RWPE2 (cell line): ENCODE measurements at places on chromosomes 1 and 21.

DNA sequence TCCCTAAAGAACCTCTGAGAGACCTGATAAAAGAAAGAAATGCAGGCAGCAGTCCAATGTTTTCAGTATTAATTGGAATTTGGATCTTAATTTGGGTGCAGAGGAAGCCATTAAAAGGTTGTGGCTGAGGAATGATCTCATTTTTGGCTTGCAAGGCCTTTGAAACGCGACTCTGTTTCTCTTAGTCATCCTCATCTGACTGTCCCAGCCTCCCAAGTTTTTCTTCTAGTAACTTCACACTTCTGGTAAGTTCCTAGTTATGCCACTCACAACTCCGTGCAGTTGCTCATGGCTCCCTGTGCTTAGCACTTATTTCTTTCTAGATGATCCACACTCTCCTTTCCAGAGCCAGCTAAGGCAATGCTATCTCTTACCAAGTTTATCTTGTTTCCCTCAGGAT, 147.4 kb upstream of the USP24 start:
- no peak for DNase-seq

- DNase-seq = no peak
These were observed 52.1 kb upstream of the KRTAP19-8 start for GRCh38 chr21:31090376-31090775.

DNA sequence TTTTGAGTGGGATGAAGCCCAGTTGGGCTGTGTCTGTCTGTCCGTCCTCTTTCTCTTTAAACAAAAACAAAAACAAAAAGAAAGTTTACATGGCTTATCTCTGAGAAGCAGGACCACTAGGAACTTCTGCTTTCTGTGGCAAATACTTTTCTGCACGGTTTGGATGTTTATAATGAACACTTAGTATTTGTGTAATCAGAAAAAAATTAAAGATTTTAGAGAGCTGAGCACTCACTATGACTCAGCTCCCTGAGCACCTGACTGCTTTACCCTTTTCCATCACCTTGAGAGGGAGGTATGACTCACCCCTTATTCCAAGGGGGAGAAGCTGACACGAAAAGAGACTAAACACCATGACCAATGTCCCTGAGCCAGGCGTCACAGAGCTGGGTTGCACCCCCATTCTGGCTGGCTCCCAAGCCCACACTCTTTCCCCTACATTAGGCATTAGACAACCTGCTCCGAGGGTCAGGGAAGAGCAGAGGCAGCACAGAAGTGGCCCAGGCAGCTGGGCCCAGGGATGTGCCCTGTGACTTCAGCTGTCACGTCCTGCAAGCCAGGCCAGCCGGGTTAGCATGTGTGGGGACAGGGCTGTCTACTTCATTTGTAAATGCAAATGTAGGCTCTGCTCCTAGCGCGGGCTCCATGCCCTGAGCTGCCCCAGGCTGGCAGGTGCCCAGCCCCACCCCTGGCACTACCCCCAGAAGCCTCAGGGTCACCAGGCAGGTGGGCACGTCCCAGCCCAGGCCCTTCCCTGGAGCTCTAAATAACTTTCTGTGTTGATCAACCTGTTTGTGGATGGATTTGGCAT, 30.4 kb downstream of the RAP1GAP start:
- DNase-seq = no peak

DNA sequence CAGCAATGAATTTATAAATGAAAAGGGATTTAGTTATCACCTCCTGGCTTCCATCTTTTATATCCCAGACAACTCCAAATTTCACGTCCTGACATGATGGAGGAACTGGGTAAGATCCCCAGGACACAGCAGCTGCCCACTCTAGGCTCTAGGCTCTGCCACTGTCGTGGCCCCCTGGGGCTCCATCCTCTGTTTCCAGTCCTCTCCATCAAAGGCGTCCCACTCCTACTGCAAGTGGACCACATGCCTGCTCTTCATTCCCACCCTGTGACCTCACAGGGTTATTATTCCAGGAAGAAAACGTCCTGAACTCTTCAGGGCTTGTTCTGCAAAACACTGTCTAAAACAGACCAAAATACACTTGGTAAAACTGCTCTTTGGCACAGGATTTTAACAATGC, 11.9 kb downstream of the URB1 start:
- DNase-seq = no peak

DNA sequence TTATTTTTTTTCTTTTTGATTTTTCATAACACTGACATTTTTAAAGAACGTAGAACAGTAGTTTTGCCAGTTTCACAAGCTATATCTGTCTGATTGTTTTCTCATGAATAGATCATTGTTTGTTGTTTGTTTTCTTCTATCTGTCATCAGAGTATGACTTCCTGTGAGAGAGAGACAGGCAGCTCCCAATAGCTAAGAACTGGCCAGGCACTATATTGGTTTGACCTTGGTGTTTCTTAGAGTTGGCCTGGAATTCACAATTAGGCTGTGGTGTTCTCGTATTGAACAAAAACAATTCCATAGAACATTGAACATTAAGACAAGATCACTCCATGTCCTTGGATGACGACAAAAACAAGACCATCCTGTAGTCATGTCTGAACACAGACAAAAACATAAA, 43.4 kb downstream of the RPS6KC1 start:
- DNase-seq = no peak

DNA sequence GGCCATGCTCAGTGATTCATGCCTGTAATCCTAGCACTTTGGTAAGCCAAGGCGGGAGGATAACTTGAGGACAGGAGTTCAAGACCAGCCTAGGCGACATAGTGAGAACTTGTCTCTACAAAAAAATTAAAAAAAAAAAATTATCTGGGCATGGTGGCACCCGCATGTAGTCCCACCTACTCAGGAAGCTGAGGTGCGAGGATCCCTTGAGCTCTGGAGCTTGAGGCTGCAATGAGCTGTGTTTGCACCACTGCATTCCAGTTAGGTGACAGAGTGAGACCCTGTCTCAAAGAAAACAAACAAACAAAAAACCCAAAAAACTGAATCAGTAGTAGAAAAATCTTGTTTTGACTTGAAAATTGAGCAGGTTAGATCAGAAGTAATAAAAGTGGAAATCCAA, 67.1 kb upstream of the IPO9 start:
- no peak for DNase-seq

DNA sequence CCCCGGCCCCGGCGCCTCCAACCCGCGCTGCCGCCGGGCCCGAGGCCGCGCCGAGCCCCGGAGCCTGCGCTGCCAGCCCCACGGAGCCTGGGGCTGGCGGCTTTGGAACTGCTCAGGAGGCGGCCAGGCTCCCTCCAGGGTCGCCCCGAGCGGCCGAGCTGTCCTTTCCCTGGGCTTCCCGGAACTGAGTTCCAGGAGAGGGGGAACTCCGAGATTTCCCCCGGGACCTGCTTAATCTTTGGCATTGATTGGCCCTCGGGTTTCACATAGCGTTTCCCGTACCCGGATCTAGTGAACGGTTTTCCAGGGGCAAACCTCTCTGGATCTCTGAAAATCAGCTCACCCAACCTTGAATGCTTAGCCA, 504 bp downstream of the H6PD start:
- DNase-seq = no peak

DNA sequence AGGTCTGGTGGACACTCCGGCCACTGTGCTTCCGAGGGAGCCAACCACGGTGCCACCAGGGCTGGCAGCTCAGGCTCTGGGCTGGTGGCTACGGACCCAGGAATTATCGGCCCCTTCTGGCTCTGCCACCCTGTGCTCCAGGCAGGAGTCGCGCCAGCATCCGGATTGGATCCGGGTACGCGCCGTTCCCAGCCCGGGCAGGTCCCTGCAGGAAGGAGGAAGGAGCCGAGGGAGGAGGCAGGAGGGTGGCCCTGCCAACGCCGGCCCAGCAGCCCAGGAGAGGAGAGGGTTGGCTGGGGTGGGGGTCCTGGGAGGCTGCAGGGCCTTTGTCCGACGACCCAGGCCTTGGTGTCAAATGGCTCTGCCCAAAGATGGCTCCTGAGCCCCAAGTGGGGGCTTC, 160.5 kb downstream of the CASZ1 start:
- DNase-seq = no peak

DNA sequence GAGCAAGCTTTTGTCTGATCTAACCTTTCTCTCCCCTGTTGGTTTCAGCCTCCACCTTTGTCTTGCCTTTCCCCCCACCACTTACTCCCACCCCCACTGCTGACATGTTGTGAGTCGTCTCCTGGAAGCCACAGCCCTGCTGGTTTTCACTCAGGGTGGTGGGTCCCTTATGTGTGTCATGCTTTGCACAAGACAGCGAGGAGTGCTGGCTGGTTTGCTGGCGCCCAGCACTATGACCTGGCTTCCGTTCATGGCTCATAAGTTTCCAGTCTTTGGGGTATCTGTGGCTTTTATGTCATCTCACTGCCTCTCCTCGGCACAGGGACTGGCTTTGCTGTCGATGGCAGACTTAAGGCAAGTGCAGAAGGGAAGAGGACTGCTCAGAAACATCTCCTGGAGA, 177.7 kb downstream of the KIF26B start:
- no peak for DNase-seq

- DNase-seq = no peak
These were observed 9.9 kb upstream of the BACE2 start for GRCh38 chr21:41158026-41158425.

GRCh38 chr1:203536980-203537455, 43.1 kb downstream of the OPTC start:
- no peak for DNase-seq
